ENCODE measurements at places on chromosomes 5 and 9.

- DNase-seq, result no peak
Observed at GRCh38 chr5:154933537-154933936, 4.5 kb downstream of the GEMIN5 start.

GRCh38 chr9:125756518-125756917 lies 9.3 kb downstream of the PBX3 start:
- DNase-seq, result no peak

DNA sequence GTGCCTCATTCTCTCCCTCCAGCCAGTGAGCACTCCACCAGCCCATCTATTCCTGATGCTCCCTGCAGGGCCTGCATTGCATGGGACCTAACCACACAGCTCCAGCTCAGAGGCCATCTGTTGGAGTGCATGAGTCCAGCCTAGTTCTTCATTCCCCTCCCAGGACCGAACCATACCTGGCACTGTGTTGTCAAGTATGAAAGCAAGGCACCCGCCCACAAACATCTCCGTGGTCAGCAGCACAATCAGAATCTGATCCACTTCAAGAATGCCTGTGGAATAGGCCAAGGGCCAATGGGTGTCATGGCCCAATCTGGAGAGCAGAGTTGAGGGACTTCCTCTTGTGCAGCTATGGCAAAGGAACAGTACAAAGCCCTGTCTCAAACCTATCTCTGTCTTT lies 5.9 kb downstream of the SLC23A1 start:
- no peak for DNase-seq

DNA sequence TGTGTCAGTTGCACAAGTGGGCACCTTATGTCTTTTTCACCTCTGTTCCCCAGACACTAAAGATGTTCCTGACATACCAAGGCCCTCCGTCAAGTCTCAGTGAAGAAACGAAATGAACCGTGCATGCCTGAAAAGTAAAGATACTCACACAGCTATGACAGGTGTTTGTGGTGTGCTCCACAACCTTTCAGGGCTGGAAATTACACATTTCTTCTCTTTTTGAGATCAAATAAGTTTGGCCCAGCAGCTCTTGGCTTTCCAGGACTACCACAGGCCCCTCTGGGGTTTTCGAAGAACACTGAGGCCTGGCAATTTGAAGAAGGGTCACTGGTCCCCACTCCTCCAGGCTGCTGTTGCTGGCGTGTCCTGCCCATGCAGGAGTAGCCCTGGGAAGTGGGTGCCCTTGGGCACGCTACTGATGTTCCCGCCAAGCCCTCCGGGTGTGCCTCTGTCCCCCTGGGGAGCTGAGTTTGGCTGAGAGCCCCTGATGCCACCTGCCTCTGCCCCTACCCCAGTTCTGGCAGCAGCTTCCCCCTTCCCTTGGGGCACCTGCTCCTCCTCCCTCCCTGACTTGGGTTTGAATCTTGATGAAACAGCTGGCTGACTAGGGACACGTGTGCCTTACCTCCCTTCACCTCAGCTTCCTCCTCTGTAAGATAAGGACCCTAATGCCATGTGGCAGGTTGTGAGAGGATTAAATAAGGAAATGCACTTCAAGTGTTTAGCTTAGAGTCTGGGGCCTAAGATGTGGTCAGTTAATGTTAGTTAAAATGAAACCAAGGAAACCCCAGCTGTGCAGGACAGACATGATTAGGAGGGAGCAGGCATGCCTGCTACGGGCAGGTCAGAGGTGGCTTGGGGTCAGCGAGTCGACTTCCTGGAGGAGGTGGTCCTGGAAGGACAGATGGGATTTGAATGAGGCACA lies 49.1 kb upstream of the GADD45G start:
- no peak for DNase-seq

DNA sequence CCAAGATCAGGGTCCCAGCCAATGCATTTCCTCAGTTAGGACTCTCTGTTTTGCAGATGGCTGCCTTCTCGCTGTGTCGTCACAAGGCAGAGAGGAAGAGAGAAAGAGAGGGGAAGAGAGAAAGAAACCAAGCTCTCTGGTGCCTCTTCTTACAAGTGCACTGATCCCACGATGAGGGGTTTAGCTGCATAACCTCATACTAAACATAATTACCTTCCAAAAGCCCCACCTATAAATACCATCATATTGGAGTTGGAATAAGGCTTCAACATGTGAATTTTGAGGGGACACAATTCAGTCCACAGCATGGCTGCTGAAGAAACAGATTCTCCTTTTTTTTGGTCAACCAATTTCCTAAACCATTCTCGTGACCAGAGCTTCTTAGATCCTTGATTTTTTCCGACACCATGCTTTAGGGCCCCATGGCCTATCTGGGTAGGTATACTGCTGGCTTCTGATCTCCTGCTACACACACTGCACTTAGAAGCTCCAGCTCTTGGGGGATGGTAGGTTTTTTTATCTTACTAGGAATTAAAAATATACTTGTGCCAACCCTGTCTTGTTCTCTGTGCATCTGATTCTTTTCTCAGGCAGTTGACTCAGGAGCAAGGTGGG lies 5.1 kb downstream of the CAMK4 start:
- DNase-seq, result no peak

DNA sequence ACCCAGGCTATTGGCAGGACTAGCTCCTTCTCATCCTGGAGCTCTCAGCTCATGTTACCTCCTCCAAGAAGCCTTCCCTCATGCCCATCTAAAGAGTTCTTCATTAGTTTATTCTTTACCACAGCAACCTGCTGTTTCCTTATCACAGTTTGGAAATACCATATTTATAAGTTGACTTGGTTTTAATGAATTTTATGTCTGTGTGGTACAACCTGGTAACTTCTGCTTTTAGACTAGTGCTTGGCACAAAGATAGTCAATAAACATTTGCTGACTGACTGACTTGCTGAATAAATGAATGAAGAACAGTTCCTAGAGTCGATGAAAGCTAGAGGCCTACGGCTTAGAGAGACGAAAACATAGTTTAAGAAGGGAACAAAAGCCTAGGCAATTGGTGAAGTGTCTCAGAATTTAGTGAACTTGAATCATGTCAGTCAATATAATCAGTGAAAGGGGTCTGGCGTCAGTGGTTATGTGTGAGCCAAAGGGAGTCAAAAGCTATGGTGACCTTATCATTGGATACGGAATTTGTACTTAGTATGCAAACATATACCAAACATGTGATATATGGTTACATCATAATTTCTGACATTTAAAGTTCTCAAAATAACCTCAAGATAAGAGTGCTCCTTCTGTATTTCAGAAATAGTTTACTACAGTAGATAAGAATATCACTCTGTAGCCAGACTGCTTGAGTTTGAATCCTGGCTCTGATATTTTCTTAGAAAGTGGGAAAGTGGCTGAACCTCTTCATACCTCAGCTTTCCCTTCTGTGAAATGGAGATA lies 239.5 kb downstream of the MCTP1 start:
- DNase-seq, result no peak

DNA sequence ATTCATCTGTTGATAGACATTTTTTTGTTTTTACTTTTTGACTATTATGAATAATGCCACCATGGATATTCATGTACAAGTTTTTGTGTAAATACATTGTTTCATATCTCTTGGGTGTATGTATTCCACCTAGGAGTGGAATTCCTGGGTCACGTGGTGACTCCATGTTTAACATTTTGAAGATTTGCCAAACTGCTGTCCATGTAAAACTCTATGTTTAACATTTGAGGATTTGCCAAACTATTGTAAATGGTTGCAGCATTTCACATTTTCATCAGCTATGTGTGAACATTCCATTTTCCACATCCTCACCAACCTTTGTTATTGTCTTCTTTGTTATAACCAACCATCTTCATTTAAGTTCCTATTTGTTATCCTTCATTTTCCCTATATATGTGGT lies 12.2 kb downstream of the TMEFF1 start:
- DNase-seq, result no peak

DNA sequence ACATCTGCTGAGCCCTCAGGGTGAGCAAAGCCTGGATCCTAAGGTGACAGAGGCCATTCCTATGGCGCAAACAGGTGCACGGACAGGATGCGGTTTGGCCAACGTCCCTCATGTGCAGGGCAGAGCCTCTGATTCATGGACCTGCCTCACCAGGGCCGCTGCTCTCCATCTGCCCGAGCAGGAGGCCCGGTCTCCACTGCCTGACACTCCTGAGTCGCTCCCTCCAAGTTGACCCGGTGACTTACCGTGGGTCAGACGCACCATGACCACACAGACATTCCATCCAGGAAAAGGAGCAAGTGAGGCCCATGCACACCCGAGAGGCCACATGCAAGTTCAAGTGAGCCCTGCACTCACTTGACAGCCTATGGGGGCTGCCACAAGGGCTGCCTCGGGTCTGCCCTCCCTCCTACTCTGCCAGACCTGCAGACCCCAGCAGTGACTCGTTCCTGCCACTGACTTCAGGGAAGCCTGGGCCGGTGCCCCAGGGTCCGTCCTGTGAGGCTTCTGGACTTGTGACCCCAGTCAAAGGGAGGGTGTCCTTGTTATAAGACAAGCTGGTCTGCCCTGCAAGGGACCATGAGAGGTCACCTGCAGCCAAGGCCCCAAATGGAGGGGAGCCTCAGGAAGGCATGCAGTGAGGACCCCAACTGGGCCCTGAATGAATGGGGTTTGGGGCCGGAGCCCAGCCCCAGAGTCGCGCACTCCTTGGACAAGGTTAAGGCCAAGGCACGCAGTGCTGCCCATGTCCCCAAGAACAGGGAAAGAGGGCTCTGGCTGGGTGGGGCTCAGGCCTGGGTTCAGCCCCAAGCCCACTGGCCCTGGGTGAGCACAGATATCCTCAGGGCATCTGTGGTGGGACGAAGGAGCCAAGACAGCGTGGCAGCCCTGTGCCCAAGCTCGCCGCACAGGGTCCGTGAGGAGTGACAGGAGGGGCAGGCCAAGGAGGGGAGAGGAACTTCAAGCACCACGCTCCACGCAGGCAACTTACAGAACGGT lies 10.1 kb downstream of the BRD3OS start:
- DNase-seq, result no peak

DNA sequence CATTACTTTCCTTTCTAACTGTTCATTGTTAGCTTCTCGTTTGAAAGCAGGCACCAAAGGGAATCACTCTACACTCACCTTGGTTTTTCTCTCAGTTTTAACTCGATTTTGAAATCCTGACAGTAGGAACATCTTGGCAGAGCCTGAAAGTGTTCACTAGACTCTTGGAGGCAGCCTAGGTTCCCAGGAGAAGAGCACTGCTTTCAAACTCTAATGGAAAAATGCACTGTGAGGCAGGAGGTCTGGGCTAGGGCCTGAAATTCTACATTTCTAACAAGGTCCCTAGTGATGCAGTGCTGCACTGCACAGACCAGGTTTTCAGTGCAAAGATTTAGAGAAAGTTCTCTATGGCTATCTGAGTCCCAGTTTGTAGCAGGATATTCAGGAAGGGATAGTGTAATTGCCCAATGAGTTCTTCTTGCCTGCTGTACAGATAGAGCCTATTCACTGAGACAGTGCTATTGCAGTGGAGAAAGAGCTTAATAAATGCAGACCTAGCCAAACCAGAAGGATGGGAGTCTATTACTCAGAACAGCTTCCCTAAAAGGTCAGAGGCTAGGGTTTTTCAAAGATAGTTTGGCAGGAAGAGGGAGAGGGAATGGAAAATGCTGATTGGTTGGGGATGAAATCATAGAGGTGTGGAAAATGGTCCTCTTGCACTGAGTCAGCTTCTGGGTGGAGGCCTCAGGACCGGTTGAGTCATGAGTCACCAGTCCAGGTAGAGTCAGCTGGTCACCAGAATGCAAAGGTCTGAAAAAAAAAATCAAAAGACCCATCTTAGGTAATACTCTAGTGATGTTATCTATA lies 153.9 kb downstream of the GPBP1 start:
- no peak for DNase-seq

- DNase-seq, result peak; percentile 38
Observed at GRCh38 chr9:107481035-107481434, 8.5 kb downstream of the KLF4 start.

- DNase-seq, result no peak
Observed at GRCh38 chr9:5978523-5978922, 36.9 kb downstream of the RANBP6 start.

DNA sequence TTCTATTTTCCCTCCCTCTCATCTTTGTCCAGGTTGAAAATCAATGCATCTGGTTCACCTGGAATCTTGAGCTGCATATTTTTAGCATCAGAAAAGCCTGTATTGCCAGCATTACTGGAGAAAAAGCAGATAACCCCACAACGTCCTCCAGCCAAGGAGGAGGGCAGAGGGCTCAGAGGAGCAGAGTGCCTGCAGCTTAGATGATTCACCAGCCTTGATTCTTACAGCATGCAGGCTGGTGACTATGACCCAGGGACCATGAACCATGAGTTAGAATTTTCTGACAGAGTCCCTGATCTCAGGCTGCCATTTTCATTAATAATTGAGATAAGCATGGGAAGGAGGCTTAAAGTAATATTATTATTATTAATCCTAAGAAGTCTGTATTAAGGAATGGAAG lies 278.2 kb downstream of the BRINP1 start:
- DNase-seq, result no peak

DNA sequence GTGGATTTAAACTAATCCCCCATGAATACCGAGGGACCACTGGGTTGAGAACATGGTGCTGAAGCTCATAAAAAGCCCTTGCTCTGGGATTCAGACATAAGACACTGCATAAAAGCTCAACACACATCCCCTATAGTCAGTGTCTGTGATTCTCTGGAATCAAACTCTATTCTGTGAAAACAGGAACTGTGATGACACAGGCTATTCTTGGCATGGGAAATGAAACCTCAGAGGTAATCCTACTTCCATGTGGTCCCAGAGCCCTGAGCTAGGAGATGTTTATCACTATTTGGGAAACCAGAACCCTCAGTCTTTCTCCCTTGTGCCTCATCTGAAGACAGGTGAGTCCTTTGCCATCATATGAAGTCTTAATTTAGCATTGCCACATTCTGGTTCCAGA lies 135.4 kb upstream of the PRSS3 start:
- no peak for DNase-seq

- DNase-seq, result no peak
Observed at GRCh38 chr5:153884612-153884957, 154.1 kb downstream of the FAM114A2 start.

- peak; percentile 46 for DNase-seq
Observed at GRCh38 chr5:102545175-102545574, 46.4 kb upstream of the SLCO6A1 start.

GRCh38 chr5:115458003-115458409 lies 86.6 kb downstream of the FEM1C start:
- no peak for DNase-seq

- no peak for DNase-seq
Observed at GRCh38 chr5:126139773-126140172, 283.4 kb upstream of the GRAMD2B start.

DNA sequence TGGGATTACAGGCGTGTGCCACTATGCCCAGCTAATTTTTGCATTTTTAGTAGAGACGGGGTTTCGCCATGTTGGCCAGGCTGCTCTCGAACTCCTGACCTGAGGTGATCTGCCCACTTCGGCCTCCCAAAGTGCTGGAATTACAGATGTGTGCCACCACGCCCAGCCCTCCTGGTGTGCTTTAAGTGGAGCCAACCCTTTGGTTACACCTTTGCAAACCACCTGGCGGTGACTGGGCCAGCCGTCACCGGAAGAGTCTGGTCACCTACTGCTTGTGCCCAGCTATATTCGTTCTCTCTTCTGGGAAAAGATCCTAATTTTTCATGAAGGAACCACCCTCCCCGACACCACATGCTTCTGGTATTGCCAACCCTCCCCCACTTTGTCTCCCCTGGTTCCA lies 35.9 kb downstream of the COL23A1 start:
- DNase-seq, result no peak
